Esophagus squamous epithelium (tissue), 5 donors: ENCODE measurements at places on chromosomes 5 and 9.

GRCh38 chr9:77475641-77476473 lies 172.3 kb downstream of the GNA14 start:
- DNase-seq, result no peak
- H3K4me3 ChIP-seq, result no peak overlapping the region
- no peaks in the 10 kb centered on the region for H3K36me3 ChIP-seq
- no peaks in the 10 kb centered on the region for H3K27me3 ChIP-seq

GRCh38 chr9:111013250-111013649 lies 25.0 kb downstream of the LPAR1 start:
- H3K4me3 ChIP-seq, result no peak overlapping the region
- DNase-seq, result no peak
- no peak overlapping the region for H3K27ac ChIP-seq
- peaks cover 7% of the 10 kb centered on the region for H3K4me1 ChIP-seq
- no peaks in the 10 kb centered on the region for H3K36me3 ChIP-seq

GRCh38 chr9:82382887-82383616 lies 394.5 kb downstream of the SPATA31D1 start:
- H3K4me3 ChIP-seq, result no peak overlapping the region
- no peaks in the 10 kb centered on the region for H3K4me1 ChIP-seq
- no peaks in the 10 kb centered on the region for H3K36me3 ChIP-seq
- no peaks in the 10 kb centered on the region for H3K27me3 ChIP-seq
- DNase-seq, result no peak

GRCh38 chr5:139774980-139775661 lies 20.5 kb upstream of the PSD2 start:
- no peaks in the 10 kb centered on the region for H3K36me3 ChIP-seq
- DNase-seq, result no peak
- no peak overlapping the region for H3K4me3 ChIP-seq
- peaks cover 6% of the 10 kb centered on the region for H3K27me3 ChIP-seq
- peaks cover 8% of the 10 kb centered on the region for H3K4me1 ChIP-seq
- H3K27ac ChIP-seq, result no peak overlapping the region

DNA sequence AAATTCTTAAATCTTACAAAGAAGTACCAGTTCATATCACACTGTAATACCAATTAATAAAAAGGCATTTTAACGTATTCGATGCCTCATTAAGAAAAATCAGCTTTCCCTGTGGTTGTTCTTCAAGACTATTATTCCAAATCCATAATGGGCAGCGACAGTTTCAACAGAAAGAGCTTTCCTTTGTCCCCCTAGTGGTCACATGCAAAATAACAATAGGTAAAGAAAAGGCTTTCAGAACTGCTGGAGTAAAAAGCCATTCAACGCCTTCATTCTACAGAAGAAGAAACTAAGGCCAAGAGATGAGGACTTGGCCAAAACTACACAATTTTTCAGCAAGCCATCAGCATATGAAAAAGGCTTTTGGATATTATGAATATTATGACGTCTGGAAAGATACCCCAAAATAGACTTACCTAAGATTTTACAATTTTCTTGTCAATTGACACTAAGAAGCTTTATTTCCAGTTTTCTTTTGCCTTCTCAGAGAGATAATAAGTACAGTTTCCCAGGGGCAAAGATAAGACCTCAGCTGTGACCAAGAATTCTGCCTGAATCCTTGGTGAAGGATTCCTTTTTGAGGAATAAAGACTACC lies 6.7 kb upstream of the CDH6 start:
- no peaks in the 10 kb centered on the region for H3K27me3 ChIP-seq
- H3K36me3 ChIP-seq, result no peaks in the 10 kb centered on the region
- H3K4me1 ChIP-seq, result no peaks in the 10 kb centered on the region
- no peak overlapping the region for H3K27ac ChIP-seq
- DNase-seq, result no peak
- H3K4me3 ChIP-seq, result no peak overlapping the region

GRCh38 chr9:133459476-133460404 lies at the start of gene CACFD1:
TSS of gene CACFD1 (plus strand) at chr9:133459978. CDS start at chr9:133460067, 89 bp downstream.
- H3K36me3 ChIP-seq, result no peaks in the 10 kb centered on the region
- peak within 1 kb of the TSS; percentile 87 for H3K27ac ChIP-seq
- peak within 1 kb of the TSS; percentile 60 for H3K4me3 ChIP-seq
- DNase-seq, result peak; percentile 93

- no peak for DNase-seq
- H3K27me3 ChIP-seq, result no peaks in the 10 kb centered on the region
- no peaks in the 10 kb centered on the region for H3K36me3 ChIP-seq
- no peak overlapping the region for H3K27ac ChIP-seq
- H3K4me3 ChIP-seq, result no peak overlapping the region
Observed at GRCh38 chr5:179422908-179423481, 77.7 kb upstream of the ADAMTS2 start.
